ENCODE measurements at places on chromosomes 11 and 22. TPM values are rescaled to one million over a fixed set of nuclear protein-coding genes. Genes with fewer than 3 reads are reported as not detected.

FXYD2 gene
- 423 TPM for polyA plus RNA-seq

SMPD1 gene
- polyA plus RNA-seq, result 34.5 TPM

OLFML1 gene
- polyA plus RNA-seq, result 220 TPM

DNA sequence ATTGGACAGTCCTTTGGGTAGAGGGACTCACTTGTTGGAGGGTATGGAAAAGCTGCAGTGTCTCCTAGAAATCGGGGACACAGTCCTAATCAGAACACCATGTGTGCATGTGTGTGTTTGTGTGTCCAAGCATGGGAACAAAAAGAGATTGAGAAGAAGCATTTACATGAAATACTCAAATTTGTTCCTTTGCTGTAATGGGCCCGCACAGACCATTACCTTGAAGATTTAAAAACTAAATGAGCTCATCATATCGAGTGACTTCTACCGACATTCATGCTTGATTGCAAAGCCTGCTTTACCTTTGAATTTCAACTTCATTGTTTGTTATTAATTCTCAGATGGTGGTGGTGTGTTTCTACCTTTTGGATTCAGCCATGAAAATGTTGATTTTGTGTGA, 106.9 kb downstream of the ZBTB16 start:
- no peak for DNase-seq

- DNase-seq, result no peak
These were observed 88.7 kb upstream of the CHRM4 start for GRCh38 chr11:46480166-46480726.

- no peak for DNase-seq
These were observed 3.7 kb downstream of the TRPM5 start for GRCh38 chr11:2440646-2441045.

GRCh38 chr22:43014316-43014868, 557 bp downstream of the PACSIN2 start:
- no peak for DNase-seq

GRCh38 chr22:22556995-22557925, 1.8 kb downstream of the PRAME start:
- no peak for DNase-seq

BTBD18 gene
- polyA plus RNA-seq, result 0.14 TPM

- DNase-seq, result no peak
These were observed 37.1 kb upstream of the HSPA8 start for GRCh38 chr11:123098990-123099389.

CRYBB3 gene
- 0.50 TPM for polyA plus RNA-seq

- no peak for DNase-seq
These were observed 24.8 kb downstream of the PPP6R2 start for GRCh38 chr22:50367778-50368500.

All from left renal pelvis (tissue), 4 donors.